ENCODE measurements at places on chromosomes 1 and 21.

GRCh38 chr1:119375366-119375765 lies 6.8 kb downstream of the HAO2 start:
- DNase-seq: no peak

DNA sequence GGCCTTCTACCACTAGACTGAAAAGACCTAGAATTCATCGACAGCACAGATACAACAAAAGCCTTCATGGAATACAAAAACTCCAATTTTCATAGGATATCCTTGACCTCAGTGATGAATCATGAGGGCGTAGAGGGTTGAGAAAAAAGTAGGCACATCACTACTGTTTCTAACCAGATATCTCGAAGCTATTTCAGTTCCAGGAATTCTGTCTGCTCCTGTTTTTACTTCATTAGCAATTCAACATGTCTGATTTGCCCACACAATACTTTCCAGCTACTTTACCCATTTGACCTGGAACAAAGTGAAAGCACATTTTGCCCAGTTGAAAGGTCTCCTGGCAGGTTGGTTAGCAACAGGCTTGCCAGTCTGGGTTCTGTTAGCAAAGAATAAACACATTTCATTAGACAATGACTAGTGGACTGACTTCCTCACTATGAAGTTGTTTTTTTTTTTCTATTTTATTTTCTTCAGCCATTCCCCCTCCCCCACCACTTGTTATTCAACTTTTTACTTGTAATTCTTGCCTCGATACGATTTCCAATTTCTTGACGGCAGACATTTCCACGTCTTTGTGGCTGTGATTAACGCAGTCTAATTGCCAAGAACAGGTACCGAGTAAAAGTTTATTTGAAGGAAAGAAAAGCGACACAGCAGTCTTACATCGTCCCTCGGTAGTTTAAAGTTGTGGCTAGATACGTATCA lies 4.0 kb upstream of the ZBTB18 start:
- DNase-seq: no peak

DNA sequence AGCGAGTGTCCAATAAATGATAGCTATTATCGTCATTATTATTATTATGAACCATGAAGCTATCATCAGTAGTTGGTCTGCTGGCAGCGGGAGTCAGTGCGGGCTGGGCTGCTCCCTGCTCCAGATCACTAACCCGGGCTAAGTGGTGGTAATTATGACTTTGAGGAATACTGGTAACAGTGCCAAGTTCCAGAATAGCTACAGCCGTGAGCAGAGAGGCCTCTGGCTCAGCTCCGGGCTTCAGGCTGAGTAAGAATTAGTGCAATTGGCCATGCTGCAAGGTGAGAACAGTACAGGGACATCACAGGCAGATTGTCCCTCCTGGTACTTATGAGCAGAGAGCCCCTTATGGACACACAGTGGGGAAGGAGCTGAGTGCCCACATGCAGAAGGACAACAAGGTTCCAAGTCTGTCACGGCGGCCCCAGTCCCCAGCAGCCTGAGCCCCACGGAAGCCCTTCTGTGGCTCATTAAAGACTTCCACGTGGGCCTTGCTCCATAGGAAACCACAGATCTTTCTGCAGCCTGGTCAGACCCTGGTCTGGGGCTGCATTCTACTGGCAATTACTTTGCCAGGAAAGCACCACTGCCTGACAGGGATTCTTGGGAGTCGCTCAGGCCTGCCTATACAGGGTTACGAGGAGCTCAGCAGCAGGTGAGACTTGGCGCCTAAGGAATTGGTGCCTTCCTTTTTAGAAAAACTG lies 235.1 kb downstream of the RRAGC start:
- no peak for DNase-seq

- DNase-seq: no peak
Measured at GRCh38 chr1:108117945-108118902, 81.9 kb downstream of the SLC25A24 start.

DNA sequence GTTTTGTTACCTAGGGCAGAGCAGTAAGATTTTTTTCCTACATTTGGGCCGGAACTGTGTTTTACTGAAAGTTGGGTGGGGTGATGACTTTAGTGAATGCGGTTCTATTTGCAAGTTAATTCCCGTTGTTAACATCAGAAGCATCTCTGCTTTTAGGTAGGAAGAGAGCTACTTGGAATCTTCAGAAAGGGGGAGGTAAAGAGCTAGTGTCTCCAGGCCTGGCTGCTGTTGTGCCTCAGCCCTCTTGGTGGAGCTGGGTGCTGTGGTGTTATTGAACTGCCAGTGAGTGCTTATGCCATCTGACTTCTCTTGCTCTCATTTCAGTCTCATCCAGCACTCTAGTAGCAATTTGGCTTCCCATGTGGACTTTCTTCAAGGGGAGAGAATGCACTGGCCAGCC lies 3.4 kb downstream of the KDM4A start:
- DNase-seq: peak; percentile 41

DNA sequence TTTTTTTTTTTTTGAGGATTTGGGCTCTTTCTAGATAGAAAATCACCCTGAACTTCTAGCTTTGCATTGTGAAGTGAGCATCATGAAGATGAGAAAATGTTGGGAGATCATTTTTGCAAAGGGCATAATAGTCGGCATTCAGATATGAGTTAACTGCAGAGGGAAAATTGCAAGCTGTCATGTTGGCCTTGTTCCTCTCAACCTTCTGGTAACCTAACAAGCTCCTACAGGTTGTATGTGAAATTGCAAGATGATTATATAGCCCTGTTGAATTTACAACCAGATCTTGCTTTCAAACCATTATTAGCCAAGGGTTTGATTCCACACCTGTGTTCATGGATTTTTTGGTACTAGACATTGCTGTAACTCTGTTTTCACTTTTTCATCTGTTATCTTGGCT lies 2.2 kb downstream of the ELOA start:
- DNase-seq: no peak

DNA sequence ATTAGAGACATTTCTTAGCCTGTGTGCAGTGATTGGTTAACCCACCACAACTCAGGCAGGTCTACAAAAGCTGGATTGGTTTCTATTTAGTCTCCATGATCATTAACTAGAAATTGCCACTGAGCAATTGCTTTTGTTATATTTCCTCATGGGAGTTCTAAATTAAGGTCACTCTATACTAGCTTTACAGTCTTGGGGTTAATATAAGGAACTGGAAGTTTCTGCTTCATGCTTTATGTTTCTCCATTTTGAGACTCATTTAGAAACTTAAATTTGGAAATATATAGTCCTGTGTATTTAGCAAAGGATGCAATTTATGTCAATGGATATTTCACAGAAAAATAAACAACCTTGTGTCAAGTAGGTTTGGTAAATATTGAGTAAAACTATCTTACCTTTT lies 137.5 kb downstream of the HLX start:
- no peak for DNase-seq

DNA sequence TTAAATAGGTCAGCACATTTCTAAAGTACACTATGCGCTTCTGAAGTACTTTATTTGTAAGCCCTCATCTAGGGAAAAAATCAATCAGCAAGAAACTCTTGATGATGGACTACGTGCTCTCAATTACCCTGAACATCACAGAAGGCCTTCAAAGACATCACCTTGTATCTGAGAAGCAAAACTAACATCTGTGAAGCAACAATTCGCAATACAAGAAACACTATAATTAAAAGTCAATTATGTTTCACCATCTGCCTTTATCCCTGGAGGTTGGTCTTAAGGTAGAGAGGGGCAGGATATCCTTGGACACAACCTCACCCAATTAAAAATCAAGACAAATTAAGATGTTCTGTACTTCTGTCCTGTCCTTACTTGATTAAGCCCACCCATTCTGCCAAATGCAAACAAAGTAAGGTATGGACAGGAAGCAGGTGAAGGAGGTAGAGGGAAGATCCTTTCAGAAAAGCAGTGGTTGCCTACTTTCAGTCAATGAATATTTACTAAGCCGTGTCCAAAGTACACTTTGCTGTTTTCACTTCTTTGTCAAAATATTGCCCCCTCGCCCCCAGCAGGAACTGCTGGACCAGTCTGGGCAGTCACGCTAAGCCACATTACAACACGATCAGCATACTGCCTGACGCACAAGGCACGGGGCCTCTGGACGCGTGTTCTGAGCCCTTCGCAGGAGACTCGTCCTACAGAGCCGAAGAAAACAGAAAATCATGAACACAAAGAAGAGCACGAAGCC lies 887 bp downstream of the SLC19A2 start:
- peak; percentile 34 for DNase-seq

DNA sequence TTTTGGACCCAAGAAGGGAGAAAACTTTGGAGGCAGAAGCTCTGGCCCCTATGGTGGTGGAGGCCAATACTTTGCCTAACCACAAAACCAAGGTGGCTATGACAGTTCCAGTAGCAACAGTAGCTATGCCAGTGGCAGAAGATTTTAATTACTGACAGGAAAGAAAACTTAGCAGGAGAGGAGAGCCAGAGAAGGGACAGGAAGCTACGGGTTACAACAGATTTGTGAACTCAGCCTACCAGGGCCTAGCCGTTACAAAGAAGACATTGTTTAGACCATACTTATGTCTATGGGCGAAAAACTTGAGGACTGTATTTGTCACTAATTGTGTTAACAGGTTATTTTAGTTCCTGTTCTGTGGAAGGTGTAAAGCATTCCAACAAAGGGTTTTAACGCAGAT lies 10.4 kb upstream of the ACOT11 start:
- no peak for DNase-seq

- peak; percentile 9 for DNase-seq
Measured at GRCh38 chr21:46598581-46599572, 6.0 kb downstream of the S100B start.

GRCh38 chr1:21680918-21681317 lies 11.8 kb upstream of the RAP1GAP start:
- no peak for DNase-seq

DNA sequence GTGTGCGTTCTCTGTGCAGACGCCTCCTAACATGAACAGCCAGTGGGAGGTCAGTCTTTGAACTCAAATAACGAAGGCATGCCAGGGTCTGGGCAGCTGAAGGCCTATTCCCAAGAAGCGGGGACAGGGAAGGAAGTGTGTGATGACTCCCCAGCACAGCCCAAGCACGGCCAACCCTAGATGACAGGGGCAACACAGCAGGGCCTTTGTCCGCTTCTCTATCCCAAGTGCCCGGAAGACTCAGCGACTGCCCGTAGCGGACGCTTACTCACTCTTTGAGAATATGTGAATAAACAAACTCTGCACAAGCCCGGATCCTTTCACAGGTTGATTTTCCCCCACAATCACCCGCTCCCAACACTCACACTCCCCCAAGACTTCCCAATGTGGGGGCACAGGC lies 11.2 kb downstream of the C1orf198 start:
- DNase-seq: no peak

DNA sequence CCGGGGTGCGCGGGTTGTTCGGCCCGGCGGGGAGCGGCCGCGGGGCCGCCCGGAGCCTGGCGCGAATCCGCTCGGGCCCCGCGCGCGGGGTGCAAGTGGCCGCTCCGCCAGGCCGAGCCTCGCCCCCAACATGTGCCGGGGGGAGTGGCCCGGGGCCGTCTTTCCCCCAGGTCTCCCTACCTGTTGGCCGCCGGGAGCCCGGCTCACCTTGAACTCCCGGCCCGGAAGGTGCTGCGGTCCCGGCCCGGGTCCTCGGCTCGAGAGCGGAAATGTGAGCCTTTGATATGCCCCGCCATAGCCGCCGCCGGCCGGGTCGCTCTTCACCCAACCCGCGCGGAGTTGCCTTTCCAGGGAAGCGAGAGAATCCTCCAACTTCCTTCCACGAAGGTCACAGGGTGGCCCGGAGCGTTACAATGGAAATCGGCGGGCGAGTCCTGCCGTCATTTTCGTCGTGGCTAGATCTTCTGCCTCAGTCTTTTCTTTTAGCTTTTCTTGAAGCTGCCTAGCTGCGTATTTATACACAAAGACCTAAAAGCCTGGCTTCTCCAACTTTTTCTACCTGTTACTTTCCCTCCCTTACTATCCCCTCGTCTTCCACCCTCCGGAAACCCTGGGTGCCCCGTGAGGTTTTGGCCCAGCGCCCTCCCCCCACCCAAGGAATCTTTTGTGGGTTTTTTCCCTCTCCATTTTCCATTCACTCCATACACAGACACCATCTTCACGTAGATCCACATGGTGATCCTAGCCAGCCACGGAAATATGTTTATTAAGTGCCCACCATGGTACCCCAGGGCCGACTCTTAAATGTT lies 867 bp downstream of the PTGFRN start:
- no peak for DNase-seq

DNA sequence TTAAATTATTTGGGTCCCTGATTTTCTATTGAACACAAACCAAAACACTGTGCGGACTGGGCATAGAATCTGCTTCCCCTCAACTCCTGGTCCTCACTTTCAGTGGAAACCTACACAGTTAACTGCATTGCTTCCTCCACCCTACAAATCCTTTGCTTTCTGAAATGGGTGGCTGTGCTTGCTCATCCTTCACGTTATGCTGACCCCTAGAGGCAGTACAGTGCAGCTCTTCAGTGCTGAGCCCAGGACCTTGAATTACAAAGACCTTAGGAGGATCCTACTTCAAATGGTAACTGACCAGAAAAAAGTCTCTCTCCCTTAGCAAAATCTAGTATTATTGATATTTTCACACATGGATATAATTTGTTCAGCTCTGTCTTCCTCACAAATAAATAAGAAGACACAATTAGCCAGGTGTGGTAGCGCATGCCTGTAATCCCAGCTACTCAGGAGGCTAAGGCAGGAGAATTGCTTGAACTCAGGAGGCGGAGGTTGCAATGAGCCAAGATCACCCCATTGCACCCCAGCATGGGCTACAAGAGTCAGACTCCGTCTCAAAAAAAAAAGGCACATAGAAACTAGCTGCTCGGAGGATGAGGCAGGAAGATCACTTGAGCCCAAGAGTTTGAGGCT lies 63.4 kb upstream of the L1TD1 start:
- DNase-seq: peak; percentile 47

DNA sequence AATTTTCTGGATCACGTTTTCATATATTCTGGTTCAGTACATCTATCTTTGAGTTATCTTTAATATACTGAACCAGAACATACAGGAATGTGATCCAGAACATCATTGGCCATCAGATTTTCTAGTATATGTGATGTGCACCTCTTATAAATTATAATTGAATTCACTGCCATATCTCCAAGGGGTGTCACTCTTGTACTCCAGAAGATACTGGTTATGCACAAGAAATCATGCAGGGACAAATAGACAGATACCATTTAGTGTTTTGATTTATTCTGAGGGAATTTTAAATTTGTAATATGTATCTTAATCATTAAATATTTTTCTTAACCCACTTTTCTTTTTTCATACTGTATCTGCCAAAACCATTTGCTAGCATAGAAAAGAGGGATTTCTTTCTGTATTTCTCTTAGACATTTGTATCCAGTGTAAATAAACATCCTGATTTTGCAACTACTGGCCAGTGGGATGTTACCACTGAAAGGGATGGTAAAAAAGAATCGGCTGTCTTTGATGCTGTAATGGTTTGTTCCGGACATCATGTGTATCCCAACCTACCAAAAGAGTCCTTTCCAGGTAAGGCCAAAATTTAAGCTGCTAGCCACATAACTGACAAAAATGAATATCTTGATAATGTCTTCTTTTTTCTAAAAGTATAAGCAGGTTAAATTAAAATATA lies 16.7 kb downstream of the FMO3 start:
- DNase-seq: no peak

GRCh38 chr1:82390627-82391026 lies 589.9 kb downstream of the ADGRL2 start:
- no peak for DNase-seq
